Neural progenitor cell (in vitro differentiated cells): ENCODE measurements at places on chromosomes 3 and 15. TPM values are rescaled to one million over a fixed set of nuclear protein-coding genes. Genes with fewer than 3 reads are reported as not detected.

Gene IFT80
- 69.0 and 90.0 TPM in 2 replicates for total RNA-seq

Gene COL6A5
- total RNA-seq = not detected in 2 replicates

Gene CNTN3
- 0.21 and 0.40 TPM in 2 replicates for total RNA-seq

Gene CIB2
- 40.6 and 52.0 TPM in 2 replicates for total RNA-seq

Gene BNC1
- total RNA-seq = not detected in 2 replicates

Gene GOLGA8G
- 0.04 TPM in 1 of 2 replicates, not detected in the other for total RNA-seq

Gene RARRES1
- total RNA-seq = 0.21 and 0.62 TPM in 2 replicates

Gene TGM4
- total RNA-seq = 0.04 and 0.12 TPM in 2 replicates

Gene SGO1
- 48.2 and 59.2 TPM in 2 replicates for total RNA-seq

Gene CNTN6
- 2.1 and 2.2 TPM in 2 replicates for total RNA-seq

Gene APPL1
- 29.0 and 42.3 TPM in 2 replicates for total RNA-seq

Gene EPB42
- total RNA-seq = not detected in 2 replicates

Gene HYAL1
- 1.6 and 3.0 TPM in 2 replicates for total RNA-seq

Gene NUSAP1
- total RNA-seq = 388 and 525 TPM in 2 replicates

Gene IL12A
- 0.77 and 0.79 TPM in 2 replicates for total RNA-seq

DNA sequence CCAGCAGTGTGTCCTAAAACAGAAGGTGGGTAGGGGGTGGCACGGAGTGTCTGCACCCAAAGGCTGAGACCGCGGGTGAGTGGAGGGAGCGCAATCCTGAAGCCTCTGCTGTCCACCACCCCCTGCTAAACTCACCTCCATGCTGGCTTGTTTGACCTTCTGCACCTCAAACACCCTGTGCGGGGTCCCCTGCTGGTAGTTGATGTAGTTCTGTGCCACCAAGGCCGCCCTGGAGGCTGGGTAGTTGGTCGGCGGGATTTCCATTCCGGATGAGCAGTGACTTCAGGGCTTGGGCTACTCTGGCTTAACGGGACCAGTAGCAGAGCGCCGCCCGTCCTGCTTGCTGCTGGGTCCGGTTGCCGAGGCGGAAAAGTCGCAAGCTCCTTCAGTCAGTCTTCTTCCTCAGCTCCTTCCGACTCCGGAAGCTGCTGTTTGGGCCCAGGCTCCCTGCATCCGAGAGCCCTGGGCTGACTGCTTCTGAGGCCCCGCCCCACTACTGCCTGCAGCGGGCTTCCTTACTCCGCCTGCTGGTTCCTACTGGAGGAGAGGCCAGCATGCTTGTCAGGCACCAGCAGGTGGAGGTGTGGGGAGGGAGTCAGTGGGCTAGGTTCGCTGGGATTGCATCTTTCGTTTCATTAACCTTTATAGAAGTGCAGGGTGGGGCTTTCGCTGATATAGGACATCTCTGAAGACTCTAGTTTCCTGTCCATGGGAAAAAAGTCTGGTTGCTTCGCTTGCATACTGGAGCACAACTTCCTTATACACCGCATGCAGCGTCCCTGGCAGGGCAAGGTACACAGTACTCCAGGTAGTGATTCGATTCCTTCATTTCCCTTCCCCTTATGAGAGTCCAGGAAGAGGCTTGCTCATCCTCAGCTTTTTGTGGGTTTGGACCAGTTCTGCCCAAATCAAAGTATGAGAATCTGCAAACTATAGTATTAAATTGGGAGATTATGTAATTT, at the start of gene LXN:
LXN (minus strand) TSS at position 434 of the 962 bp plus-strand sequence; CDS start at position 264, 170 bp downstream.
- H3K27me3 ChIP-seq = no peaks in the 10 kb centered on the region
- peak within 1 kb of the TSS; percentile 60 for H3K4me3 ChIP-seq
- no peak within 1 kb of the TSS for H3K27ac ChIP-seq
- peak; percentile 94 for DNase-seq

- no peak overlapping the region for H3K4me3 ChIP-seq
- no peak for DNase-seq
- H3K27me3 ChIP-seq = no peaks in the 10 kb centered on the region
- no peaks in the 10 kb centered on the region for H3K36me3 ChIP-seq
Measured at GRCh38 chr3:183554377-183554776, 1.1 kb downstream of the KLHL6 start.

DNA sequence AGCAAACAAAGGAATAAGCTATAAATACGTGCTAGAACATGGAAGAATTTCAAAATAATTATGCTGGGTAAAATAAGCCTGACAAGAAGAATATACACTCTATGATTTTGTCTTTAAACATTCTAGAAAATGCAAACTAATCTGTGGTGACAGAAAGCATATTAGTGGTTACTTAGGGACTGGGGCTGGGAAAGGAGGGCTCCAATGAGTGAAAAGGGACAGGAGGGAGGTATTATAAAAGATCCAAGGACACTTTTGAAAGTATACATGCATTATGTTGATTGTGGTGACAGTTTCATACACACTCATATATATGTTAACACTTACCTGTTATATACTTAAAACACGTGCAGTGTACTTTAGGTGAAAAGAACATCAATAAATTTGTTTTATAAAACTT, 23.0 kb downstream of the MYH15 start:
- no peak overlapping the region for H3K27ac ChIP-seq
- H3K27me3 ChIP-seq = no peaks in the 10 kb centered on the region
- peaks cover 29% of the 10 kb centered on the region for H3K4me1 ChIP-seq
- H3K4me3 ChIP-seq = no peak overlapping the region
- DNase-seq = no peak

- H3K36me3 ChIP-seq = no peaks in the 10 kb centered on the region
- no peak overlapping the region for H3K27ac ChIP-seq
- no peaks in the 10 kb centered on the region for H3K4me1 ChIP-seq
Measured at GRCh38 chr3:48598323-48599076, 3.4 kb upstream of the COL7A1 start.

- H3K36me3 ChIP-seq = no peaks in the 10 kb centered on the region
- no peak for DNase-seq
- H3K4me3 ChIP-seq = peak overlapping the region; percentile 72
- H3K27ac ChIP-seq = no peak overlapping the region
- H3K4me1 ChIP-seq = peaks cover 30% of the 10 kb centered on the region
Measured at GRCh38 chr3:53162672-53163443, 1.8 kb downstream of the PRKCD start.

DNA sequence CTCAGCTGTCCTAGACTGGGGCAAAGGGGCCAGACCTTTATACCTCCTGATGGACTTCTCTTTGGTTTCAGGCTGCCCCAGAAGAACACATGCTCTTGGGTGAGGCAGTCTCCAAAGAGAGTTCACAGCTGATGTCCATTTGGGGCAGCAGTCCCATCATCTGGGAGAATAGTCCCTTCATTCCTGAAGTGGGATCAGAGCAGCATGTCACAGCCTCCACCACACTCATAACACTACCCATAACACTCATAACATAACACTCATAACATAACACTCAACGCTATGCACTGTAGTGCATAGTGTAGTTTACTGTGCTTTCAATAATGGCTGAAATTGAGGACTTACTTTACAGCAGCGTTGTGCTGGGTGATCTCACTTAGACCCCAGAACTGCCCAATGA, 36.7 kb upstream of the PLCL2 start:
- no peak for DNase-seq
- H3K4me1 ChIP-seq = peaks cover 9% of the 10 kb centered on the region
- no peaks in the 10 kb centered on the region for H3K27me3 ChIP-seq
- no peaks in the 10 kb centered on the region for H3K36me3 ChIP-seq
- H3K27ac ChIP-seq = no peak overlapping the region

GRCh38 chr3:107034142-107034541, 343.1 kb upstream of the CCDC54 start:
- no peak for DNase-seq
- no peaks in the 10 kb centered on the region for H3K36me3 ChIP-seq
- no peaks in the 10 kb centered on the region for H3K4me1 ChIP-seq
- no peak overlapping the region for H3K4me3 ChIP-seq

DNA sequence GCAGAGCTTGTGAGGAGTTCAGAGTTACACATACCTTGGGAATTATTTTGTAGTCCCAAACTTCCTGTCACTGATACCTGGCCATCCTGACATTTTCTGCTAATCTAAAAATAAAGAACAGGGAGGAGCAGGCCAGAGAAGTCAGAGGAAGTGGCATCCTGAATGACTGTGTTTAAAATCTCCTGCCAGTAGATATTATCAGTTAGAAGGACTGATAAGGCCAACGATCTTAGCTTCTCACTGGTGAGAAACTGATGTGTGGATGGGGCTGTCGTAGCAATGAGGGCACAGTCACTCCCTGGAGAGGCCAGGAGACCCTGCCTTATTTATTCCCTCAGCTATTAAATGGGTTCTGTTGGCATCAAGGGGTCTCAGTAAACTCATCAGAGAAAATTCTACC, 115.1 kb downstream of the DGKG start:
- no peak overlapping the region for H3K4me3 ChIP-seq
- no peaks in the 10 kb centered on the region for H3K36me3 ChIP-seq

DNA sequence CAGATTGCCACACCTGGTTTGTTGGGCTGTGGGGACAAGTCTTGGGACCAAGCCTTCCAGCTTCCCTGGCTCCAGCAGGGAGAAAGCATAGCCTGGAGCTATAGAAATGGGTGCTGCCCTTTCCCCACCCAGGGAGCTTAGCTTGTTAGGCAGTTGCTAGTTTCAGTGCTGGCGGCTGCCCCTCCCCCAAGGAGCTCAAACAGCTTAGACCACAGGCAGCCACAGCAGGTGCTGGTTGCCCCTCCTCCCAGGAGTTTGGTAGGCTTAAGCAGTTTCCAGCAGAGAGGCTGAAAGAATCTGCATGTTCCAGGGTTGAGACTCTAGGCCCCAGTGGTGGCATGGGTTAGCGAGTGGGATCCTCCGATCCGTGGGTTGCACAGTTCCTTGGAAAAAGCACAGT, 889.7 kb downstream of the IGSF11 start:
- H3K36me3 ChIP-seq = no peaks in the 10 kb centered on the region
- no peak overlapping the region for H3K27ac ChIP-seq
- peak; percentile 8 for DNase-seq
- no peak overlapping the region for H3K4me3 ChIP-seq
- H3K27me3 ChIP-seq = no peaks in the 10 kb centered on the region
- H3K4me1 ChIP-seq = no peaks in the 10 kb centered on the region

GRCh38 chr3:167626490-167626889, 27.3 kb downstream of the WDR49 start:
- H3K4me3 ChIP-seq = no peak overlapping the region
- H3K27me3 ChIP-seq = no peaks in the 10 kb centered on the region
- no peak overlapping the region for H3K27ac ChIP-seq
- no peaks in the 10 kb centered on the region for H3K36me3 ChIP-seq
- no peaks in the 10 kb centered on the region for H3K4me1 ChIP-seq

DNA sequence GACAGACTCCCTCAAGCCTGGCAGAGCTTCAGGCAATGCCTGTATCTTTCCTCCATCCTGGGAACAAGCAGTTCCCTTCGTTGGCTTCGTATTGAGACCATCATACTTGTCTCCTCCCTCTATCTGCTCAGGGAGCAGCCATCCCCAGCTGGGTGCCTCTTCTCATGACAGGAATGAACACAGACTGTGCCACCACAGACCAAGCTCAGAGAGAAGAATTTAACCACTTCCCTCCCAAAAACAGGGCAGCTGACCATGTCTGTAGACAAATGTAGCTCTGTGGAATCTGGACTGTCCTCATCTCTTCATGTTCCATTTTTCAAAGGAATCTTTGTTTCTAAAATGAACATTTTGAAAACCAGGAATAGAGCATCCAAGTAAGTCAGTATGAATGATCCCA, 245.4 kb downstream of the ERC2 start:
- no peaks in the 10 kb centered on the region for H3K27me3 ChIP-seq
- H3K4me3 ChIP-seq = no peak overlapping the region
- DNase-seq = no peak

DNA sequence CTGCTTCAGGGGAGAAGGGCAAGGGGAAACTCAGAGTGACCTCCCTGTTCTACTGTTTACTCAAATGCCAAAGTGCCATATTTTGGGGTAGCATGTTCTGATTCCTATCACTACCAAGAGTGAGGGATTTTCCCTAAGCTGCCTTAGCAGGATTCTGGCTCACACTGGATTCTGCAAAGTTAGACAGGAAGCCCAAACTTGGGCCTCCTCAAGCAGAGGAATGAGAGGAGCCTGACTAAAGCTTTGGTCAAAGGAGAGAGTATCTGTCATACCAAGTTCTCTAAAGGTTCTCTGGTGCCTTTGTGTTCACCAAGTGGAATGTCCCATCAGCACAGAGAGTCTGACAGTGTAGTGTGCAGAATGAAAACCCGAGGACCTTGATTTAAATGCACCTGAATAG, 8.8 kb upstream of the RARB start:
- no peak for DNase-seq
- peaks cover 24% of the 10 kb centered on the region for H3K4me1 ChIP-seq
- no peaks in the 10 kb centered on the region for H3K27me3 ChIP-seq
- H3K4me3 ChIP-seq = no peak overlapping the region
- no peak overlapping the region for H3K27ac ChIP-seq

- no peaks in the 10 kb centered on the region for H3K4me1 ChIP-seq
- no peaks in the 10 kb centered on the region for H3K27me3 ChIP-seq
- no peak overlapping the region for H3K27ac ChIP-seq
Measured at GRCh38 chr3:125024817-125025216, 31.0 kb downstream of the HEG1 start.

- no peaks in the 10 kb centered on the region for H3K27me3 ChIP-seq
- no peaks in the 10 kb centered on the region for H3K36me3 ChIP-seq
- DNase-seq = no peak
- H3K4me1 ChIP-seq = peaks cover 3% of the 10 kb centered on the region
- no peak overlapping the region for H3K4me3 ChIP-seq
- no peak overlapping the region for H3K27ac ChIP-seq
Measured at GRCh38 chr3:11929531-11929930, 74.7 kb upstream of the SYN2 start.

- H3K4me3 ChIP-seq = no peak overlapping the region
- H3K36me3 ChIP-seq = no peaks in the 10 kb centered on the region
- no peaks in the 10 kb centered on the region for H3K27me3 ChIP-seq
- no peak for DNase-seq
Measured at GRCh38 chr3:138907539-138907938, 39.4 kb downstream of the FOXL2 start.

DNA sequence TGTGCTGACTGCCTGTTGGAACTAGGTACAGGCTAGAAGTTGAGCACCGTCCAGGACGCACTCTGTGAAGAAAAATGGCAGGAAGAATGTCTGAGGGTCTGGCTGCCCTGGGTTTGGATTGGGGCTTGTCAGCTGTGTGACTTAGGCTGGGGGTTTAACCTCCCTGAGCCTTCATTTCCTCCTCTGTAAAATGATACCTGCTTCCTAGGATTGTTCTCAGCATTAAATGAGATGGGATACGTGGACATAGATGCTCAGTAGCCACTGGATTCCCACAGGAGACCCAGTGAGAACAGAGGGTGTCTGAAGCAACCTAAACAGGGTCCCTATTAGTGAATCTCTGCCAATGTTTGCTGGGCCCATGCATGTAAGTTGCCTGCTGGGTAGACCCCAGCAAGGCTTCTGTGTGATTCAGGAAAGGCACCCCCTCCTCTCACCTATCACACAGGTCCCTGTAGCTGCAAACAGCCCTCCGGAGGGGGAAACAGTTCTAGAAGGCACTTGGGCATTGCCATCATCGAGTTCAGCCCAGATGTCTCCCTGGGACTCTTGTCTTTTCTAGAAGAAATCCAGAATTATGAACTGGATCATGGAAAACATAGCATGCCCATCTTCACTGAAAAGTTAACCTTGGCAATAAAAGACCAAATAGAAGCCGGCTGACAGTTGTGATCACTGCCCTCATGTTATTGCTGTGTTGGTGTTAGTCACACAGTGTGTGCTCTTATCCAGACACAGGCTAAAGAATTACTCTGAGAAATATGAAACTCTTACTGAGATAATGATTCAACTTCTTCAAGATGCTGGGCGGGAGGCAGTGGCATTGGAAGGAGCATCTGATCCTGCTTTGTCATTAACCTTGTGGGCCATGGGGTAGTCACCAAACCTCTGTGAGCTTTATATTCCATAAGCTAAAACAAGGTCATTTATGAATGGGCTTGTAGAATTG, 64.5 kb downstream of the SMAD6 start:
- H3K27ac ChIP-seq = no peak overlapping the region
- no peaks in the 10 kb centered on the region for H3K27me3 ChIP-seq
- H3K4me3 ChIP-seq = no peak overlapping the region
- peaks cover 28% of the 10 kb centered on the region for H3K4me1 ChIP-seq
- DNase-seq = no peak
